ENCODE measurements at places on chromosomes 13 and 19. TPM values are rescaled to one million over a fixed set of nuclear protein-coding genes. Genes with fewer than 3 reads are reported as not detected.

DNA sequence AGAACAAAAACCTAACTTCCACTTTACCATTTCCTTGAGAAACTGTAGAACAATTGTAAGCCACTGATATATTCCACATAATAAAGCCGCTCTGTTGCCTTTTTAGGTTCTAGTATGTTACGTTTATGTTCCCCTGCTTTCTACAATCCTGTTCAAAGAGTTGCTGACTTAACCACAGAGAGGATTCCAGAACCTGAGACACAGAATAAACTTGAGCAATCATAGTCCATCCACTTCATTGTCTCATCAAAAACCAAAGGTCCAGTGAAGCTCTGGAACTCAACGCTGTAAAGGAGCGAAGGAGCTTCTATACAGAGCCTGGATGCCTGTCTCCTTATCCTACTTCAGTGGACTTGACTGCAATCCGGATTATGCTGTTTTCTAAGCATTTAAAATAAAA, 4.6 kb downstream of the STARD13 start:
- no peaks in the 10 kb centered on the region for H3K36me3 ChIP-seq
- peaks cover 2% of the 10 kb centered on the region for H3K4me1 ChIP-seq
- no peak overlapping the region for H3K4me3 ChIP-seq
- DNase-seq = no peak
- no peak overlapping the region for H3K27ac ChIP-seq

- H3K27ac ChIP-seq = no peak overlapping the region
- H3K27me3 ChIP-seq = no peaks in the 10 kb centered on the region
- peaks cover 4% of the 10 kb centered on the region for H3K36me3 ChIP-seq
- peaks cover 11% of the 10 kb centered on the region for H3K4me1 ChIP-seq
- no peak overlapping the region for H3K4me3 ChIP-seq
- DNase-seq = peak; percentile 36
These were observed 89.4 kb downstream of the DPF1 start for GRCh38 chr19:38134540-38135149.

- DNase-seq = no peak
- peaks cover 30% of the 10 kb centered on the region for H3K4me1 ChIP-seq
- no peak overlapping the region for H3K4me3 ChIP-seq
- H3K36me3 ChIP-seq = peaks cover 9% of the 10 kb centered on the region
- no peak overlapping the region for H3K27ac ChIP-seq
These were observed 7.7 kb downstream of the PLEKHF1 start for GRCh38 chr19:29672933-29673336.

- H3K36me3 ChIP-seq = no peaks in the 10 kb centered on the region
- DNase-seq = no peak
These were observed 1.8 kb upstream of the ATP11A start for GRCh38 chr13:112687836-112688559.

- H3K36me3 ChIP-seq = peaks cover 19% of the 10 kb centered on the region
- H3K27ac ChIP-seq = no peak overlapping the region
- no peak for DNase-seq
- H3K4me3 ChIP-seq = no peak overlapping the region
- H3K4me1 ChIP-seq = no peaks in the 10 kb centered on the region
- H3K27me3 ChIP-seq = no peaks in the 10 kb centered on the region
These were observed 9.3 kb downstream of the BORA start for GRCh38 chr13:72737033-72737432.

GRCh38 chr19:2461751-2462634, 5.2 kb upstream of the LMNB2 start:
- no peaks in the 10 kb centered on the region for H3K27me3 ChIP-seq
- peak overlapping the region; percentile 71 for H3K27ac ChIP-seq
- peak; percentile 87 for DNase-seq
- H3K4me1 ChIP-seq = peaks cover 23% of the 10 kb centered on the region

GRCh38 chr19:53991224-53992113, at the start of gene CACNG6:
TSS of gene CACNG6 (plus strand) at chr19:53991637. CDS start at chr19:53992878, 1,241 bp downstream.
- no peaks in the 10 kb centered on the region for H3K36me3 ChIP-seq
- H3K4me1 ChIP-seq = peaks cover 26% of the 10 kb centered on the region
- peak; percentile 75 for DNase-seq
- H3K27ac ChIP-seq = peak within 1 kb of the TSS; percentile 84
- H3K27me3 ChIP-seq = peaks cover 43% of the 10 kb centered on the region

- H3K36me3 ChIP-seq = no peaks in the 10 kb centered on the region
- H3K4me1 ChIP-seq = no peaks in the 10 kb centered on the region
- H3K4me3 ChIP-seq = no peak overlapping the region
- H3K27me3 ChIP-seq = peaks cover 2% of the 10 kb centered on the region
- H3K27ac ChIP-seq = no peak overlapping the region
These were observed 50.4 kb downstream of the TEX29 start for GRCh38 chr13:111370570-111371535.

The SIGLEC9 gene
- 0.96 TPM for polyA plus RNA-seq

The SYNGR4 gene
- polyA plus RNA-seq = not detected

The ZNF208 gene
- polyA plus RNA-seq = 0.35 TPM

The LILRB1 gene
- 0.98 TPM for polyA plus RNA-seq

The ALOX5AP gene
- polyA plus RNA-seq = 5.8 TPM

The C5AR1 gene
- polyA plus RNA-seq = 3.2 TPM

The MEIOSIN gene
- polyA plus RNA-seq = not detected

The MTUS2 gene
- 16.6 TPM for polyA plus RNA-seq

The ZNF665 gene
- polyA plus RNA-seq = 3.8 TPM

The SOX1 gene
- polyA plus RNA-seq = not detected

The KLK3 gene
- polyA plus RNA-seq = not detected
